ENCODE measurements at places on chromosomes 3 and 15. TPM values are rescaled to one million over a fixed set of nuclear protein-coding genes. Genes with fewer than 3 reads are reported as not detected.
A peak's percentile ranks its signal among the peaks of the same experiment; 100 is the strongest.

DNA sequence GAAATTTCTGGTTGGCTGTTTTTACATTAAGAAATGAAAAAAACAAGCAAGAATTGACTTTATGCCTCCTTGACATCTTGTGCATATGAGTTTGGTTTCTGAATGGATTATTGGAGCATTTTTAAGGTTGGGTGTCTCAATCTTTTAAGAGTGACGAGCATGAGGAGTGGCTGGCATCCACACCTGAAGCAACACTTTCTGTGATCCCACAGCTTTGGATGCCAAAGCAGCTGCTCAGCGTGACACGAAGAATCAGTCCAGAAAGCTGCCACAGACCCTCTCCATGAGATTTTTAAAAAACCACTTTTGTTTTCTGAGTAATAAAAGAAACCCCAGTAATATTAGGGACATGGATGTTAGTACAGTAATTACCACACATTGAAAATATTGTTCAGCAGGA, 154.5 kb downstream of the KLF13 start:
- no peaks in the 10 kb centered on the region for H3K36me3 ChIP-seq
- no peak overlapping the region for H3K4me3 ChIP-seq
- H3K4me1 ChIP-seq = no peaks in the 10 kb centered on the region
- peaks cover 21% of the 10 kb centered on the region for H3K27me3 ChIP-seq
- DNase-seq = peak; percentile 27
- no peak overlapping the region for H3K27ac ChIP-seq

GRCh38 chr3:188861842-188862744, 309.7 kb upstream of the TPRG1 start:
- no peak for DNase-seq
- peaks cover 42% of the 10 kb centered on the region for H3K4me1 ChIP-seq
- H3K27me3 ChIP-seq = no peaks in the 10 kb centered on the region
- H3K4me3 ChIP-seq = no peak overlapping the region

GRCh38 chr3:15541371-15541770, 19.9 kb upstream of the COLQ start:
- no peaks in the 10 kb centered on the region for H3K4me1 ChIP-seq
- DNase-seq = no peak
- H3K4me3 ChIP-seq = no peak overlapping the region
- H3K27me3 ChIP-seq = no peaks in the 10 kb centered on the region
- H3K27ac ChIP-seq = no peak overlapping the region

CCNL1 gene
- total RNA-seq = 403 TPM

RNU6-1 gene
- total RNA-seq = not detected

PLA2G4F gene
- total RNA-seq = under 0.01 TPM
